ENCODE measurements at places on chromosomes 5 and 9.

DNA sequence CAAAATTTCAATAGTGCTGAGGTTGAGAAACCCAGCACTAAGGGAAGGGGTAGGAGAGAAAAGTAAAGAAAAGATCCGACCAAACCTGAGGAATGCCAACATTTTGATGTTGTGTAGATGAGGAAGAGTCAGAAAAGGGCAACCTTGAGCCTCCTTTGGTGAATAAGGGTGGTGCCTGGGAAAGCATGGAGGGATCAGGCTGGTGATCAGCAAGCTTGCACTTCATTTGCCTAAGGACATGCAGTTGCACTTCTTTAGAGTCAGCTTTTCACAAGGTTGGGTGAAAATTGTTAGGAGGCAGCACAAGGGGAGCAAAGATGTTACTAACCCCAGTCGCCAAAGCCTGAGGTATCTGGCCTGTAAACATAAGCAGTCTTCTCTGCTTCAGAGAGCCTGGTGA, 20.4 kb downstream of the ATP6V0E1 start:
- no peak for DNase-seq

DNA sequence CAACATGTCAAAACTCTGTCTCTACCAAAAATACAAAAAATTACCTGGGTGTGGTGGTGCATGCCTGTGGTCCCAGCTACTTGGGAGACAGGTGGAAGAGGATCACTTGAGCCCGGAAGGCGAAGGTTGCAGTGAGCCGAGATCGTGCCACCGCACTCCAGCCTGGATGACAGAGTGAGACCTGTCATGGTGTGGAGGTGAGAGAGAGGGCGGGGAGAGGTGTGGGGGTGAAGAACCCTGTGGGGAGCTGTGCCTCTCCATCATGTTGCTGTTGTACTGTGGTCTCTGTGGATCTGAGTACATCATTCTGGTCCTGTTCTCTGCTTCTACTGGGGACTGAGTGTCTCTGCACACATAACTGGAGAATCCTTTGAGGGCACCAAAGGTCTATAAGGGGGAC, 11.3 kb upstream of the SLC34A1 start:
- no peak for DNase-seq

DNA sequence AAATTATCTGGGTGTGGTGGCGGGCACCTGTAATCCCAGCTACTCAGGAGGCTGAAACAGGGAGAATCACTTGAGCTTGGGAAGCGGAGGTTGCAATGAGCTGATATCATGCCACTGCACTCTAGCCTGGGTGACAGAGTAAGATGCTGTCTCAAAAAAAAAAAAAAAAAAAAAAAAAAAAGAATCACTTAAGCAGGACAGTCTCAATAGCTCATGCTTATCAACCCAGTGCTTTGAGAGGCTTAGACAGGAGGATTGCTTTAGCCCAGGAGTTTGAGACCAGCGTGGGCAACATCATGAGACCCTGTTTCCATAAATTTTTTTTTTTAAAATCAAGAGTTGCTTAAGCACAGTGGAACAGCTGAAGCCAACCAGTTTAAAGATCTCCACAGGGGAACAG, 42.6 kb downstream of the LEAP2 start:
- DNase-seq = no peak

DNA sequence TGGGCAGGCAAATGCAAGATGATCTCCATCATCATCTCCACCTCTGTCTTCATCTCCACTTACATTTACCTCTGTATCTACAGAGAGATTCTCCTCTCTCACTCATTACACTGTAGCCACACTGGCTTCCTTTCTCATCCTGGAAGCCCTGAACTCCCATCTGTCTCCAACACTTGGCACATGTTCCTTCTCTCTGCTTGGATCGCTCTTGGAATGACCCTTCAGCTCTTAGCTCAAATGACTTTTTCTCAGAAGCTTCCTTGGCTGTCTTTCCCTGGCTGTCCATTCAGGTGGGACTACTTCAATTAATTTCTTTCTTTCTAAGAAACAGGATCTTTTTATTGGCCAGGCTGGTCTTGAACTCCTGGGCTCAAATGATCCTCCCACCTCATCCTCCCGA, 120.0 kb upstream of the KLF4 start:
- no peak for DNase-seq

Data from NCI-H2107 (cell line).